Hepatocyte (in vitro differentiated cells): ENCODE measurements at places on chromosomes 3 and 15. TPM values are rescaled to one million over a fixed set of nuclear protein-coding genes. Genes with fewer than 3 reads are reported as not detected.

Gene ATP8B4
- total RNA-seq = 9.5 and 10.1 TPM in 2 replicates

Gene TEX55
- total RNA-seq = not detected in 2 replicates

Gene PARP15
- 0.32 and 0.63 TPM in 2 replicates for total RNA-seq

Gene CATSPER2
- 0.83 and 3.9 TPM in 2 replicates for total RNA-seq

Gene BTLA
- total RNA-seq = not detected in 2 replicates

Gene SNTN
- total RNA-seq = not detected in 2 replicates

Gene CPA3
- total RNA-seq = 0.08 and 1.1 TPM in 2 replicates

Gene SLITRK3
- total RNA-seq = 2.2 and 3.9 TPM in 2 replicates

Gene TRPM1
- not detected in 2 replicates for total RNA-seq

Gene KCNH8
- 0.88 and 0.97 TPM in 2 replicates for total RNA-seq

Gene CCDC39
- not detected in 2 replicates for total RNA-seq

Gene KIF15
- 2.7 and 4.1 TPM in 2 replicates for total RNA-seq

Gene CP
- 22.3 and 26.4 TPM in 2 replicates for total RNA-seq

Gene CHRNA7
- 4.0 TPM in 2 replicates for total RNA-seq

Gene TTLL3
- 20.5 and 21.5 TPM in 2 replicates for total RNA-seq

Gene RFT1
- total RNA-seq = 15.9 and 18.5 TPM in 2 replicates

Gene RARRES1
- 73.1 and 90.3 TPM in 2 replicates for total RNA-seq

Gene CCRL2
- 1.5 and 3.1 TPM in 2 replicates for total RNA-seq

Gene RASL12
- total RNA-seq = 6.4 and 6.5 TPM in 2 replicates

Gene PARP14
- 27.7 and 33.1 TPM in 2 replicates for total RNA-seq

Gene PPP1R14D
- total RNA-seq = 0.24 TPM in 1 of 2 replicates, not detected in the other

Gene GOLGA6L2
- total RNA-seq = not detected in 2 replicates

Gene CYP8B1
- 5.7 and 5.9 TPM in 2 replicates for total RNA-seq

Gene GNAT1
- not detected in 2 replicates for total RNA-seq

Gene GASK1A
- 2.1 and 2.4 TPM in 2 replicates for total RNA-seq

Gene GOLGA8O
- total RNA-seq = 0.12 and 0.73 TPM in 2 replicates

Gene KBTBD8
- total RNA-seq = 10.0 and 14.2 TPM in 2 replicates

Gene LIPH
- 10.7 and 442 TPM in 2 replicates for total RNA-seq

Gene GRIP2
- 0.73 and 1.0 TPM in 2 replicates for total RNA-seq

Gene COL7A1
- 5.7 and 17.4 TPM in 2 replicates for total RNA-seq

Gene ZCWPW2
- 0.52 and 0.77 TPM in 2 replicates for total RNA-seq

Gene GOLGA6B
- total RNA-seq = 0.08 TPM in 1 of 2 replicates, not detected in the other

Gene TERB2
- not detected in 2 replicates for total RNA-seq

Gene SPINK8
- not detected in 2 replicates for total RNA-seq

Gene NLGN1
- 8.5 and 11.2 TPM in 2 replicates for total RNA-seq

Gene LOXL1
- total RNA-seq = 35.6 and 44.5 TPM in 2 replicates

Gene CADPS
- 6.6 and 8.1 TPM in 2 replicates for total RNA-seq

Gene GRK7
- total RNA-seq = 0.07 TPM in 1 of 2 replicates, not detected in the other

Gene MLF1
- 9.0 and 11.2 TPM in 2 replicates for total RNA-seq

Gene P3H2
- total RNA-seq = 14.5 and 29.7 TPM in 2 replicates

Gene LRTM1
- total RNA-seq = 0.52 TPM in 1 of 2 replicates, not detected in the other

Gene TUBGCP5
- total RNA-seq = 21.0 and 29.4 TPM in 2 replicates

Gene FBXO40
- not detected in 2 replicates for total RNA-seq

Gene SLC2A2
- 123 and 133 TPM in 2 replicates for total RNA-seq

Gene C3orf85
- total RNA-seq = 19.3 and 33.4 TPM in 2 replicates

Gene REC114
- not detected in 2 replicates for total RNA-seq

Gene ISG20
- total RNA-seq = 3.8 and 13.3 TPM in 2 replicates

Gene ANKDD1A
- total RNA-seq = 1.8 and 3.6 TPM in 2 replicates

Gene EFHB
- total RNA-seq = 0.64 and 0.70 TPM in 2 replicates

Gene CHRNA3
- total RNA-seq = 0.12 and 2.3 TPM in 2 replicates

Gene HES1
- total RNA-seq = 132 and 136 TPM in 2 replicates

Gene PLA2G4E
- total RNA-seq = 0.07 and 0.20 TPM in 2 replicates

Gene RASGRP1
- 0.53 and 2.4 TPM in 2 replicates for total RNA-seq
